ENCODE measurements at places on chromosomes 16 and 17. TPM values are rescaled to one million over a fixed set of nuclear protein-coding genes. Genes with fewer than 3 reads are reported as not detected.

Gene PDILT
- not detected for total RNA-seq

Gene TVP23A
- total RNA-seq, result 0.19 TPM

GRCh38 chr16:20051611-20052010, 22.1 kb downstream of the GPR139 start:
- DNase-seq, result no peak

GRCh38 chr16:28499854-28500253, 5.4 kb downstream of the APOBR start:
- DNase-seq, result no peak

DNA sequence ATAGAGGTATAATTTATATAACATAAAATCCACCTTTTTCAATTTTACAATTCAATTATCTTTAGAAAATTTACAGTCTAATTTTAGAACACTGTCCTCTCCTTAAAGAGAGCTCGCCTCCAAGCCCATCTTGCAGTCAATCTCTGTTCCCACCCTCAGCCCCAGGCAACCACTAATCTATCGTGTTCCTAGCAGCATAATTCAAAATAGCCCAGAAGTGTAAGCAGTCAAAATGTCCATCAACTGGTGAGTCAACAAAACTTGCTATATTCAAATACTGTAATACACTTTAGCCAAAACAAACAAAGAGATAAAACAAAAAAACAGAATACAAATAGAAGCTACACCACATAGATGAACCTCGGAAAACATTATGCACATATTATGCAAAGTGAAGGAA, 1006.8 kb upstream of the EEF2KMT start:
- no peak for DNase-seq

- no peak for DNase-seq
Measured at GRCh38 chr17:66123163-66123562, 68.8 kb downstream of the CEP112 start.

Gene CRHR1
- total RNA-seq, result not detected

Gene BCL7C
- total RNA-seq, result 28.8 TPM

Gene FNDC8
- not detected for total RNA-seq

DNA sequence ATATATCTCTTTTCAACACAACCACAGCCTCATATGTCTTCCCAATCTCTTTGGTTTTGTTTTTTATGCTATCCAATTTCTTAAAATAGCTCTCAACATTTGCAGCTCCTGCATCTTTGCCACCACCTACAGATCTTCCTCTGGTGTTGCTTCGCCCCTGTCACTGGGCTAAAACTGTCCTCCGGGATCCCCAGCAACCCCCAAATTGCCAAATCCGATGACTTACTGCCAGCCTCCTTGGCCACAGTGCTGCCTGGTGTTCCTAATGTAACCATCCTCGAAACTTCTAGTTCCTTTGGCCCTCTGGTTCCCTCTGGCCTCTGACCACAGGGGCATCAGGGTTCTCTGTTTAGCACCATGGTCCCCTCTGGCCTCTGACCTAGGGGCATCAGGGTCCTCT, 70.8 kb downstream of the ELAC2 start:
- DNase-seq, result no peak

Gene GAS2L2
- 0.11 TPM for total RNA-seq

- no peak for DNase-seq
Measured at GRCh38 chr16:31496670-31497069, 11.5 kb downstream of the RUSF1 start.

DNA sequence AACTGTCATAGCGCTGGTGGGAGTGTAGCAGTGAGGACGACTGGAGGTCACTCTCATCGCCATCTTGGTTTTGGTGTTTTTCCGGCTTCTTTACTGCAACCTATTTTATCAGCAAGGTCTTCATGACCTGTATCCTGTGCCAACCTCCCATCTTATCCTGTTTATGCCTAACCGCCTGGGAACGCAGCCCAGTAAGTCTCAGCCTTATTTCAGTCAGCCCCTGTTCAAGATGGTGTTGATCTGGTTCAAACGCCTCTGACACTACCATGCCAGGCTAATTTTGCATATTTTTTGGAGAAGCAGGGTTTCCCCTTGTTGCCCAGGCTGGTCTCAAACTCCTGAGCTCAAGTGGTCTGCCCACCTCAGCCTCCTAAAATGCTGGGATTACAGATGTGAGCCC, 179.8 kb upstream of the HSBP1 start:
- no peak for DNase-seq

GRCh38 chr16:11235703-11235991, 20.4 kb downstream of the SOCS1 start:
- no peak for DNase-seq

- peak; percentile 74 for DNase-seq
Measured at GRCh38 chr16:75244225-75244809, 7.1 kb downstream of the BCAR1 start.

Gene TEX14
- total RNA-seq, result 0.13 TPM

- no peak for DNase-seq
Measured at GRCh38 chr17:44221862-44222111, 2.3 kb upstream of the UBTF start.

Gene RNPS1
- 109 TPM for total RNA-seq

Gene RHBDF1
- 16.6 TPM for total RNA-seq

Gene NPIPA8
- total RNA-seq, result not detected

DNA sequence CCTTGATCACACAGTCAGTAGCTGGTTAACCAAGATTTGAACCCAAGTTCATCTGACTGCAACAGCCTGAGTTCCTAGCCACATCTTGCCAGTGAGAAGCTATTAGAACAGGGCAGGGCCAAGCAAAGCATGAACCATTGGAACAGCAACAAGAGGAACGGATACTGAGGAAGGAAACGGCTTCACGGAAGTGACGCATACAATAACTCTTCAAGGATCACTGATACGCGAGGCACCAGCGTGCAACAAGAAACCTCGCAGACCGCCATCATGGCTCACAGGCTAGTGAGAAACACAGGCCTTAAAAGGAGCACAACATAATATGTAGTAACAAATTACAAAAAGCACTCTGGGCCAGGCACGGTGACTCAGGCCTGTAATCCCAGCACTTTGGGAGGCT, 114.9 kb downstream of the CDYL2 start:
- DNase-seq, result no peak

Gene MYADML2
- total RNA-seq, result 3.5 TPM

Gene KRTAP4-5
- not detected for total RNA-seq

Gene RPL13
- total RNA-seq, result 1,044 TPM

GRCh38 chr16:87636050-87636684, 33.9 kb downstream of the JPH3 start:
- DNase-seq, result peak; percentile 92

DNA sequence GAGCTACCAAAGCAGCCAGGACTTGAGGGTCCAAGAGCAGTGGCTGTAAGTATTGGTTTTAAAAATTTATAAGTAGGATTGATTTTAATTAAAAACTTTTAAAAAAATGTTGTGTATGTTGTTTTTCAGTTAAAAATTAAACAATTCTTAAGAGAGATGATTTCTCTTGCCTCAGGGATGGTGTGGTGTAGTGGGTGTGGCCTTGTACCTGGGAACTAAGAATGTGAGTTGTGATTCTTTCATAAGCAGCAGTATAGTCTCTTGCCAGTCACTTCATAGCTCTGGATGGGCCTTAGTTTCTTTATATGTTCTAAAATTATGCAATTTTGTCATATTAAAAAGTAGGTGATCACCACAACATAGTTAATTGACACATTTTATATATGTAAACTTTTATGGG, 99.5 kb downstream of the FTO start:
- no peak for DNase-seq

DNA sequence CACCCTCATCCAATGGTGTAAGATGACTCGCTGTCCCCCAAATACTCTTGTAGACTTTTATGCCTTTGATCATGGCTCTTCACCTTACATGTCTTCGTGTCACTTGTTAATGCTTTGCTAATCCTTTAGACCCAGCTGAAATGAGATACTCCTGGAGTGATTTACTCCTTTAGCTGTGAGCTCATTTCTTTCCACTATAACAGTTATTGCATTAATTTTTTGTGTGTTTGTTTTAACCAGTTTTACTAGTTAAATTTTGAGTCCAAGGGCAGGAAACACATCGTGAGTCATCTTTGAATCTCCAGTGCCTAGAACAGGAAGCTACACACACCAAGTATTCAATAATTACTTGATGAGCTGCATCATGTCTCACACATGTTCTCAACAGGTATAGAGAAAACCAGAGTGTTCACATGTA, 6.5 kb upstream of the CTCF start:
- no peak for DNase-seq

- DNase-seq, result peak; percentile 9
Measured at GRCh38 chr17:44084921-44085320, 14.4 kb downstream of the G6PC3 start.

- no peak for DNase-seq
Measured at GRCh38 chr16:87621976-87622713, 19.8 kb downstream of the JPH3 start.

GRCh38 chr16:87492291-87492630, 563 bp downstream of the ZCCHC14 start:
- no peak for DNase-seq

GRCh38 chr17:5638596-5638995, 54.3 kb upstream of the NLRP1 start:
- DNase-seq, result no peak

DNA sequence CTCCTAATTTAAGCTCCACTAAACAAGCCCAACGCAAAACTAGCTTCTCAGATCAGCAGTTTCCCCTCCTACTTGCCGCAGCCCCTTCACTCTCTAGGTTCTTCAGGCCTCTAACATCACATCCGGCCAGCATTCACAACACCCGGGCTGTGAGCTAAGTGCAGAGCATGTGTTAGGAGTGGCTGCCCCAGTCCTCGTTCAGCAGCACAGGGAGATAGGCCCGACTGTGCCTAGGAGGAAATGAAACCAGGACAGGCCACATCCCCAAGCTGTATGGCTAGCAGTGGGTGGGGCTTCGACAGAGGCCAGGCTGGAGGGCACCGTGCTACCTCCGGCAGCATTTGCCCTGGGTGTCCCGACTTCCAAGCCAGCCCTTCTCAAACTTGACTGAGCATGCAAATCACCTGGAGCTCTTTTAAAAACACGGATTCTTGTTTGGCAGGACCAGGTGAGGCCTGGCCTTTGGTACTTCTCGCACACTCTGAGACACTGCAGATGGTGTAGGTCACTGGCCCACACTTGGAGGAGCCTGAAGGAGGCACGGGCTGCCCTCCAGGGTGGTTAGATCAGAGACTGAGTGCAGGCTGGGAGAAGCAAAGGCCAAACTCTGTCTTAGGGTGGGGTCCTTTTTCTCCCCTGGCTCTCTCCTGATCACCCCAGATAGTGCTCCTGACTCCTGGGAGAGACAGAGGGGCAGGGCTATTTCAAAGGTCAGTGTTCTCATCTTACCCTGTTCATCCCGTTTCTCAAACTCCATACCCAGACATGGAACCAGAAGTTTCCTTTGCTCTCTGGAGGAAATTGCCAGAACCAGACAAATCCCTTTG, 202.0 kb downstream of the C16orf78 start:
- peak; percentile 67 for DNase-seq

DNA sequence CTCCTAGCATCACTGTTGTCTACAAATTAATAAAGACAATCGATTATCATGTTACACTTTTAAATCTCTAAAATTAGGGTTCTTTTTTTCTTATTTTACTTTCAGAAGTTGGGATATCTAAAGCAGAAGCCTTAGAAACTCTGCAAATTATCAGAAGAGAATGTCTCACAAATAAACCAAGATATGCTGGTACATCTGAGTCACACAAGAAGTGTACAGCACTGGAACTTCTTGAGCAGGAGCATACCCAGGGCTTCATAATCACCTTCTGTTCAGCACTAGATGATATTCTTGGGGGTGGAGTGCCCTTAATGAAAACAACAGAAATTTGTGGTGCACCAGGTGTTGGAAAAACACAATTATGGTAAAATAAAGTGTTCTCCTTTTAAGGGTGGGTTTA, 2.4 kb downstream of the RAD51C start:
- no peak for DNase-seq

Gene ESRP2
- 0.73 TPM for total RNA-seq

DNA sequence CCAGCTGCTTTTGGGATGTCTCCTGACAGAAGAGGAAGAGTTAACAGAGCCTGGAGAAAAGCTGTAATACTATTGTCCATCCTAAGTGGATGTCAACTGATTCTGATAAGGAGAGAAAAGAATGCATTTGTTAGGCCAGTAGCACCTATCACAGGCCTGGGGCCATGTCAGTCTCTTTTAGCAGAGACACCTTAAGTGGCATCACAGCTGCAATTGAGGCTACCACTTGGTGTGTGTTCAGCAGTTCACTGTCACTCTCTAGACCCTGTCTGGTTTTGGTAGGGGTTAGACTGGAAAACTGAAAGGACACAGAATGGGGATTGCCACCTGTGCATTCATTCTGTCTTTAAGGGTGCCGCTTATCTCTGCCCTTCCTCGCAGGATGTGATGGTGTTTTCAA, 42.0 kb downstream of the PSMD12 start:
- DNase-seq, result no peak

Gene SLC5A11
- total RNA-seq, result not detected

- DNase-seq, result no peak
Measured at GRCh38 chr17:82468692-82469091, 10.2 kb downstream of the NARF start.

Measured in Right ventricle myocardium superior (tissue), 1 donor.